ENCODE measurements at places on chromosomes 3 and 15.

GRCh38 chr3:108134555-108134880 is 43.7 kb upstream of the CD47 start:
- DNase-seq = no peak

DNA sequence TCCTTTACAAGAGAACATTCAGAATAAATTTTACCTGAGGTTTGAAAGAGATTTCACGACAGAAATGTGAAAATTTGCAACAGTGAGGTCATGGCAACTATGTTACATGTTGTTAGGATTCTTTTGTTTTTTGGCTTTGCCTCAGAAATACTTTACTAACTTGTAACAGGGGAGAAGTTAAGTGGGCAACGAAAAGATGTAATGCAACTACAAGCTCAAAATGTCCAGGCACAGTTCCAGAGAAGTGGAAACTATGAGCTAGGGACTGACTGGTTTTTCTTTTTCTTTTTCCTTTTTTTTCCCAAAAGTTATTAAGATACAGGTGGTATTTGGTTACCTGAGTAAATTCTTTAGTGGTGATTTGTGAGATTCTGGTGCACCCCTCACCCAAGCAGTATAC is 111.5 kb upstream of the PPP2R3A start:
- DNase-seq = no peak

- no peak for DNase-seq
These were observed 433.1 kb downstream of the EPHB1 start for GRCh38 chr3:135228201-135228600.

GRCh38 chr15:56892659-56893363 is 25.6 kb upstream of the TCF12 start:
- DNase-seq = no peak

DNA sequence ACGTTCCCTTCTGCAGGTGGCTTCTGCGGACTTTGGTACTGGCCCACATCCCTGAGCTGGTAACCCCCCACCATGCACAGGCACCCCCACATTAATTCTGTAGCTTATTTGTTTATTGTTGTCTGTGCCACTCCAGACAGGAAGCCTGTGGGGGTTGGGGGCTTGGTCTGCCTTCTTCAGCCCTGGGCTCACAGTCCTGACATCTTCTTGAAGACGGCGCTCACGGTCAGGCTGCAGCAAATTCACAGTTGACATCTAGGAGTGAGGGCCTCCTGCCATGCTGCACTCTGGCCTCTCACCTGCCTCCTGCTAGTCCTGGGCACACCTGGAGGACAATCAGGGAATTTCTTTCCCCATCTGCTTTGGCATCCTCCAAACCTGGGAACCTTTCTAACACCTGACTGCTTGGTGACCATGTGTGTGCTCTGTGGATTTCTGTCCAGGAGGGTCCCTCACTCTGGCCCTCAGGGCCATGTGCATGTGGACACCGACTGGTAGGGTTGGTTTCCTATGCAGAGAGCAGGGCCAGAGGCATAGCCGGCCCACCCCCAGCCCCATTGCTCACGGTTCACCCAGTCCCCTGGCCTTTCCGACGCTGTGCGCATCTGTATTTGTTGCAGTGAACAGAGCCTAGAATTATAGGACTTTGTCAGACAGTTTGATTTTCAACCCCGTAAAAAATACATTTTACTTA is 68.8 kb downstream of the APBA2 start:
- no peak for DNase-seq

GRCh38 chr3:11164607-11165006 is 10.3 kb downstream of the HRH1 start:
- no peak for DNase-seq

DNA sequence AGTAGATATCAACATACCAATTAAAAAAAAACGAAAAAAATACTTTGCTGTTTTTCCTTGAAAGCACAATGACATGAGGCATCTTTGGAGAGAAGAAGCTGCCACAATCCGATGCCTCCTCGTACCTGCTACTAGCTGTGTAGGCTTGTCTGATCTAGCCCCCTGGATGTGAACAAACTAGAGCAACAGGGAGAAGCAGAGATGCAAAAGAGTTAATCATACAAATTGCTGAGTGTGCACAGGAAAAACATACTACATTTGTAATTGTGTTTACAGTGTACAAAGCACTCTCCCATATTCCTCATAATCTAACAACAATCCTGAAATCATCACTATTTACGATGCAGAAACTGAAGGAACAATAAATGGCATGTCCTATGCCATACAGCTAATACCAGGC is 227.0 kb upstream of the CTNNB1 start:
- DNase-seq = no peak
